ENCODE measurements at places on chromosomes 1 and 21. TPM values are rescaled to one million over a fixed set of nuclear protein-coding genes. Genes with fewer than 3 reads are reported as not detected.
A peak's percentile ranks its signal among the peaks of the same experiment; 100 is the strongest.

Gene OR2M7
- total RNA-seq: not detected

DNA sequence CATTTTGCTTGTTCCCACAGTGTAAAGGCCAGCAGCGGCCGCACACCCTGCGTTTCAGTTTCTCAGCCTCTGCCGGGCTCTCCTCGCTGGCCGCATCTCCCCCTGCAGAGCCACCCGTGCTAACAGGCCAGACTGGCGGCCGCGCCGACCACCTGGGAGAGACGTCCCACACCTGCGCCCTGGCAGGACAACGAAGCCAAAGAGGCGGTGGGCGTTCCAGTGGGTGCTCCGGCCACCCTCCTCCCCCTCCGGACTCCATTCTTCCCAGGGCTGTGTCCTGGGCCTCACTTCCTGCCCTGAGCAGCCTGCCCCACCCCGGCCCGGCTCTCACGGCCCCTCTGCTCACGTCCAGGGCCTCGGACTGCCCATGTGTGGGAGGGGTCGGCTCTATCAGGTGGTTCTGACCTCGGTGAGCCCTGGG is 31.9 kb upstream of the SLC19A1 start:
- no peak for DNase-seq

GRCh38 chr1:98704474-98704873 is 43.0 kb downstream of the SNX7 start:
- DNase-seq: no peak

- no peak for DNase-seq
These were observed 335.9 kb upstream of the DPYD start for GRCh38 chr1:98256700-98257099.

- DNase-seq: peak; percentile 18
These were observed 76.7 kb upstream of the CASZ1 start for GRCh38 chr1:10873189-10873588.

GRCh38 chr1:189658381-189658780 is 819.3 kb downstream of the BRINP3 start:
- peak; percentile 64 for DNase-seq

Gene RAB42
- total RNA-seq: not detected

- DNase-seq: no peak
These were observed 55.9 kb downstream of the CLIC4 start for GRCh38 chr1:24801176-24801575.

Gene TRIM17
- not detected for total RNA-seq

DNA sequence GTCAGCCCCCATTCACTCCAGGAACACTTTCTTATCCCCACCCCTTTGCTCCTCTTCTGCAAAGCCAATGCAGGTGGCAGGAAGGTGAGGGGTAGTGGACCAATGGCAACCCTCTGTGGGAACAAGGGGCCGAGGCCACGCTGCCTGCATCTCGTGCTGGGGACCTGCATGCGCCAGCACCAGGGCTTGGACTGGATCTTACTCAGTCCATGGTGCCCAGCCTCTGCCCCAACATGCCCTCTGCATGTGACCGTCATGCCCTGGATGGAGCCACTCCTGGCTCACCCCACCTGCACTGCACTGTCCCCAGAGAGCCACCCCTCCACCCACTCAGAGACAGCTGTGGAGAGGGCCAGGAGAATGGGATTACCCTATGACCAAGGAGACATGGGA is 22.2 kb downstream of the CITED4 start:
- no peak for DNase-seq

Gene TAF5L
- 22.4 TPM for total RNA-seq

GRCh38 chr1:244207935-244208244 is 156.8 kb downstream of the ZBTB18 start:
- DNase-seq: no peak

DNA sequence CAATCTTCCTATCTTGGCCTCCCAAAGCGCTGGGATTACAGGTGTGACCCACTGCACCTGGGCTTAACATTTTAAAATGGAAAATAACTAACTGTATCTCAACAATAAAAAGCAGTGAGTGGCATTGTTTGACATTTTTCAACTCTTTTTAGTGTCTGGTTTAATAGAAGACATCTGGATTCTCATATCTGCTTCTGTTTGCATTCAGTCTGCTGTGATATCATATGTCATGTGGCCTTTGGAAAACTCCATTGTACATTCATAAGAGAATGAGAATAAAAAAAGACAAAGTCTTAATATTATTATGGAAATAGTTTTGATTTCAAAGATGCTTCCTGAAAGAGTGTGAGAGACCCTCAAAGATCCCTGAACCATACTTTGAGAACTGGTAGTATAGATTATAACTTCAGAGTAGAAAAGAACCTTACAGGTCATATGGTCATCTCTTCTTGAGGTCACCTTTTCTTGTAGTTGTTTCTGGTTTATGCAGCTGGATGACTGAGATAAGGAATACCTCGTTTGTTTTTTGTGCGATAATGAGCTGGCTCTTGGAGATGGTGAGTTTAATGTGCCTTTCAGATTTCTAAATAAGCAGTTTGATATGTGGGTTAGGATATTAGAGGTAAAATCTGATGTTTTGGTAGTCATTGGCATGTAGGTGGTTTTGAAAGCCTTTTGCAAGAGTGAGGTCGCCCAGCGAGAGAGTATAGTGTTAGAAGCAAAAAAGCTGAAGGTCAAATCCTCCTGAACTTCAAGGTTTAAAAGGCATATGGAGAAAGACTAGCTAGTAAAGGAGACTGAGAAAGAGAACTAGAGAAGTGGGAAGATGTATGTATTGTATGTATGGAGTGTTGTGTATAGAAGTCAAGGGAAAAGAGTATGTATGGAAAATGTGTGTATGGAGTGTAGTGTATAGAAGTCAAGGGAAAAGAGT is 17.2 kb downstream of the CEP350 start:
- DNase-seq: no peak

DNA sequence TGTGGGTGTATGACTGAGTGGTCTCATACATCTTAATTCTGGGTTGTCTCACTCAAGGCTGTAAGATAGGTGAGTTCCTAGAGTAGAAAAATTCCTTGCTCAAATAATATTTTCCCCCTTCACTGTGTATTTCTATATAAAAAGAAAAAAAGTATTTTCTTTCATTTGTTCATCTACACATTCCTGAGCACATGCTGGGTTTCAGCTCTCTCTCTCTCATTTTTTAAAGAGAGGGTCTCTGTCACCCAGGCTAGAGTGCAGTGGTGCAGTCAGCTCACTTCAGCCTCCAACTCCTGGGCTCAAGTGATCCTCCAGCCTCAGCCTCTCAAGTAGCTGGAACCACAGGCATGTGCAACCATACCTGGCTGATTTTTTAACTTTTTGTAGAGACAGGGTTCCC is 22.0 kb downstream of the DDI2 start:
- DNase-seq: no peak

Gene CAPN8
- total RNA-seq: 0.54 TPM

GRCh38 chr1:208083016-208083714 is 161.0 kb downstream of the PLXNA2 start:
- DNase-seq: no peak

Gene CR1
- 0.07 TPM for total RNA-seq

- no peak for DNase-seq
These were observed 425.4 kb downstream of the ADGRL2 start for GRCh38 chr1:82226186-82226505.

Gene MPL
- total RNA-seq: not detected

Gene ADGRB2
- total RNA-seq: 10.1 TPM

- DNase-seq: no peak
These were observed 417.9 kb downstream of the PTBP2 start for GRCh38 chr1:97139512-97139911.

DNA sequence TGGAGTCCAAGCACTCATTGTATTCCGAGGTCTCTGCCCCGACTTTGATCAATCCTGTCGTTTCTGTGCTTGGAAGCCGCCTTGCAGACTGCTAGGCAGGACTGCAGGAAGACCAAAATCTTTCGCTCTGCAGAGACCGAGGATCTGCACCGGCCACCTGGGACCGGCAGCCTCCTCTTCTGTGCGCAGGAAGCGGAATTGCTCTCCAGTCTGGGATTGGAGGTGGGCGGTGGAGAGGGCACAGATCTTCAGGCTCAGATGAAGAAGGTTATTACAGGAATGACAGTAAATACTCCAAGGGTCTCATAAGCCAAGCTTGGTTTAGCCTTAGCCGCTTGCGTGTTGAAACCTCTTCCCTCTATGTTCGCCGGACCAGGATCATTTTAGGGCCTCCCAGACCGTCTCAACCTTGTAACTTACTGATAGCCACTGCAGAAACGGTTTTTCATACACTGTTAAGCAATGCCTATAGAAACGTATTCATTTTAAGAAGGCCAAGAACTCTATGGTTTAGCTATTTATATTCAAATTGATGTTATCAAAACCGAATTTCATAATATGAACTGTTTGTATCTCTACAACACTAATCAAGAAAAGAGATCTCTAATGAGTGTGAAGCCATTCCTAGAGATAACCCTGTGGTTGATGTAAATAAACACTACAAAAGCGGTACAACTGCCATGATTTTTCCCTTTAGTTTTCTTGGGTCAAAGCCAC is 1.1 kb downstream of the MIA3 start:
- DNase-seq: no peak

- no peak for DNase-seq
These were observed 9.0 kb downstream of the SH2D2A start for GRCh38 chr1:156807627-156808026.

DNA sequence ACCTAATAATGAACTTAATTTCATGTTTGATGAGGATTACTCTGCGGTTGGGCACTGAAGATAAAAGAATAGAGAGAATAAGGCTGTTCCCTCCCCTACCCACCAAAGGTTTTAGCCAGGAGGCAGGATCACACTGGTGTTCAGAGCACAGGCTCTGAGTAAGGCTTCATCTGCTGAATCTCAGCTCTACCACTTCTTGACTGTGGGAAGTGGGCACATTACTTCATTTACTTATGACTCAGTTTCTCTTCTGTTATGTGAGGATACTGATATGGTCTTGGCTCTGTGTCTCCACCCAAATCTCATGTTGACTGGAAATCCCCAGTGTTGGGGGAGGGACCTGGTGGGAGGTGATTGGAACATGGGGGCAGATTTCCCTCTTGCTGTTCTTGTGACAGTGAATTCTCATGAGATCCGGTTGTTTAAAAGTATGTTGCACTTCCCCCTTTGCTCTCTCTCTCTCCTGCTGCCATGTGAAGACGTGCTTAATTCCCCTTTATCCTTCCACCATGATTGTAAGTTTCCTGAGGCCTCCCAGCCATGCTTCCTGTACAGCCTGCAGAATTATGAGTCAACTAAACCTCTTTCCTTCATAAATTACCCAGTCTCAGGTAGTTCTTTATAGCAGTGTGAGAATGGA is 79.7 kb downstream of the SMYD2 start:
- DNase-seq: no peak

DNA sequence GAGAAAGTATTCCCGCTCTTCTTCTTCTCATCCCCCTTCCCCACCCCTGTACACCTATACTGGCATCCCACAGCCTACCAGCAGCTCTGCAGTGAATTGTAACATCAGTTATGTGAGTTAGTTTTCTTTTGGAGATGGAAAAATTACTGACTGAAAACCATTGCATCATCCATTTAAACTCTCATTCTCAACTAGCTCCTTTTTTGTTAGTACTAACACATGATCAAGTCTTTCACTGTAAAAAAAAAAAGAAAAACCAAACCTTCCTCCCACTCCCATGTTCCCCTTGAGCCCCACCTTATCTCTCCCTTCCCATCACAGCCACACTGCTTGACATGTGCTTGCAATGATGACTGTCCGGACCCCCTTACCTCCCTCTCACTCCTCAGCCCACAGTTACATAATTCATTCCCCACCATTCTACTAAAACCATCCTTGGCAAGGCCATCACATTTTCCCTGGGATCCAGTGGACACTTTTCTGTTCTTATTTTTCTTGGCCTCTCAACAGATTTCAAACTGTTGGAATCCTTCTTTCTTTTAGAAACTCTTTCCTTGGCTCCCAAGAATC is 23.2 kb upstream of the RAVER2 start:
- no peak for DNase-seq

DNA sequence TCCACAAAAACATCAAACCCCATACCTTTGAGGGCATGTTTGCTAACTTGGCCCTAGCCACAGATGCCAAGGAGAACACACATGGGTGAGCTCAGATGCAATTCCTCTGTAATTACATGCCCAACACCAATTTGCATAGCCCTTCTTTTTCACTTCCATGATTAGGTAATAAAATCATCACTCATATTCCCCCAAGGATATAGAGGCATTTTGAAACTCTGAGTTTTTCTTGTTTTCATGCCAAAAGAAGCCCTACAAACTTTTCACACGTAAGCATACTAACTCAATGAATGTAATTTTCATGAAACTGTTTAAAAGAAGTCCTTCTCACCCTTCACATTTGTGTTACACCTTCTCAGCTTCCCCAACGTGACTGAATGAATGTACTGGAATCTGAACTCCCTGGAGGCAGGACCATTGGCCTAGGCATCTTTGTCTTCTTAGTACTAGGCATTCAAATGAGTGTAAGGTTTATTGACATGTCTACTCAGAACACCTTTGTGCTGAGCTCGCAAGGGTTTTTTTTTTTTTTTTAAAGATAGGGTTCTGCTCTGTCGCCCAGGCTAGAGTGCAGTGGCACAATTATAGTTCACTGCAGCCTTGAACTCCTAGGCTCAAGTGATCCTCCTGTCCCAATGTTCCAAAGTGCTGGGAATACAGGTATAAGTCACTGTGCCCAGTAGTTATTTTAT is 31.0 kb downstream of the FBXO42 start:
- DNase-seq: no peak

DNA sequence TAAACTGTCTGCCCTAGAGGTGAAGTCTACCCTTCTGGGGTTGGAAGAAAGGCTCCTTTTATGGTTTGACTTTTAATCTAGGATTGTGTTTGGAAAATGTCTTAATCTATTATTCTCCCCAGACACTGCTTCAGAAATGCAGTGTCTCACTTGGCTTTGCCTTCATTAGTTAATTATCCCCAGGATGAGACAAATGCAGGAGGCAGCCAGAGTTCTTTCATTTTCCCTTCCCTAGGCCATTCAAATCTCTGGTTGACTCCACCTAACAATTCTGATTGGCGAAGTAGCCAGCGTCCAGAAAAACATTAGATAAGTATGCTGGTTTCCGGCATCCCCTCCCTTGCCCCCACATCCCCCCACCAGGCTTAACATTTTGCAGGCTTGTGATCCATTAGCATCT is 325.8 kb upstream of the PBX1 start:
- no peak for DNase-seq

- DNase-seq: no peak
These were observed 84.4 kb downstream of the HSF2BP start for GRCh38 chr21:43574741-43575472.

Gene RGS7
- total RNA-seq: not detected

- no peak for DNase-seq
These were observed 153.1 kb upstream of the CXADR start for GRCh38 chr21:17359781-17360180.

DNA sequence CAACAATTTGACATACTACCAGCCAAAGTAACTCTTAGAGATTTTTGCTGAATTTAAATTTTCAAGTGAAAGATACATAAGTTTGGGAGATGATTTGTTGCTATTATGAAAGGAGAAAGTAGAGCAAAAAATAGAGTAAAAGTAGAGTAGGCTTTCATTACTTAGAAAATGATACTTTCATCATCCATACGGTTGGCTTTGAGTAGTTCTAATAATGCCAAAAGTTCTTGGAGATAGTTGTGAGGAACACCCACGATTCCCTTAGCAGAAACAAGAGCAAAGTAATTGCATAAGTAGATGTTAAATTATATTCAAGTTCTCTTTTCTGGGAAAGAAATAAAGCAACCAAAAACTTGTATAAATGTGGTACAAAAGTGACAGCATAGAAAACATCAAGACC is 95.0 kb upstream of the VAV3 start:
- DNase-seq: no peak

All from HCT116 (cell line).